Left lung (tissue), 14 donors: ENCODE measurements at places on chromosomes 2 and 18. TPM values are rescaled to one million over a fixed set of nuclear protein-coding genes. Genes with fewer than 3 reads are reported as not detected.

Gene SP140
- 1.1 TPM for polyA plus RNA-seq

Gene DNER
- 2.4 TPM for polyA plus RNA-seq

Gene ANKRD29
- polyA plus RNA-seq: 67.7 TPM

Gene SLC14A1
- polyA plus RNA-seq: 3.1 TPM

Gene CSRNP3
- polyA plus RNA-seq: 8.3 TPM

DNA sequence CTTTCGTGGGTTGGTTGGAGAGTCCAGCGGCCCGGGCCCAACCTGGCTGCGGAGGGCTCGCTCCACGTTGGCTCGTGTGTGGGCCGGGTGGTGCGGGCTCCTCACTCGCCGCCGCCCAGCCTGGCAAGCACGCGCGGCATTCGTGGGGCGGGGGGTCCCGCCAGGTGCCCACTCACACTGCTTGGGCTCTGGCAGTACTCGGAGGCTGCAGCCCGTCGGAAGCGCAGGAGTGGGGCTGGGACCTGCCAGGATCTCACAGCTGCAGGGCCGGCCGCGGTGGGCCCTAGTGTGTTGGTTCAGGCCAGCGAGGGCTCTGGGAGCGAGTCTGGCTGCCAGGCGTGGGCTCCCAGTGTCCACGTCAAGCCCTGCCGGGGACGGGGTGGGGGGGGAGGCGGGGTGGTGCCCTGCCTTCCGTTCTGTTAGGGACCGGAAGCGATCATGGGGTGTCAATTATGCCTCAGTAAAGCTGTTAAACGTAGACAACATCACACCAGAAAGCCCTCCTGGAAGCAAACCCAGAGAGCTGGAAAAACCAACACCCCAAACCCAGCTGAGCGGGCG lies 1.0 kb upstream of the HS6ST1 start:
- no peak for DNase-seq

DNA sequence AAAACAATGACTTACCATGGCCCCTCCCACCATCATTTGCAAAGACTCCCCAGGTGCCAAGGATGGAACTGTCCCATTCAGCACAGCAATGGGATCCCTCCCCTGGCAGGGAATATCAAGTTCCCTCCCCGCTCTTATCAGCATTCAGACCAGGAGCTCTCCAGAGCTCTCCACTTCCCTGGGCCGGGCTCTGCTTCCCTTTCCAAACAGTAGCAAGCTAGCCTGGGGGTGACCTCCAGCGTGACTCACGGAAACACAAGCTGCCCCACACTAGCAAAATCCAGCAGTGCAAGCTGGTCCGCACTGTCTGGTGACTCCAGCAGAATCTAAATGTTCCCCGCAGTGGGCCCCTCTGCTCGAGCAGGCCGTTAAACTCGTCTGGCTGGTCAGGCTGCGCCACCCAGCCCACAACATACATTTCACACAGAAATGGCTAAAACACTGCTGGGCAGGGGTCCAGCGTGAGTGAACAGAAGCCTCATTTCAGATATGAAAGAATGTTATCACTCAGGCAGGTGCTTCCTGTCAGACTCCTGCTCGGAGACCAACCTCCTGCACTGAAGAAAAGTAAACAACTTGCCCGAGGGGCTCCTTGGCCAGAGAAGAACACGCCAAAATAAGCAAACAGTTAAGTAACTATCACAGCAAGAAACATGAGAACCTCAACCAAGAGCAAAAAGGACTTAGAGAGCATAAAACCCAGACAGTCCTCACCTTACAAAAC lies 33.9 kb downstream of the STAT1 start:
- DNase-seq: peak; percentile 68

DNA sequence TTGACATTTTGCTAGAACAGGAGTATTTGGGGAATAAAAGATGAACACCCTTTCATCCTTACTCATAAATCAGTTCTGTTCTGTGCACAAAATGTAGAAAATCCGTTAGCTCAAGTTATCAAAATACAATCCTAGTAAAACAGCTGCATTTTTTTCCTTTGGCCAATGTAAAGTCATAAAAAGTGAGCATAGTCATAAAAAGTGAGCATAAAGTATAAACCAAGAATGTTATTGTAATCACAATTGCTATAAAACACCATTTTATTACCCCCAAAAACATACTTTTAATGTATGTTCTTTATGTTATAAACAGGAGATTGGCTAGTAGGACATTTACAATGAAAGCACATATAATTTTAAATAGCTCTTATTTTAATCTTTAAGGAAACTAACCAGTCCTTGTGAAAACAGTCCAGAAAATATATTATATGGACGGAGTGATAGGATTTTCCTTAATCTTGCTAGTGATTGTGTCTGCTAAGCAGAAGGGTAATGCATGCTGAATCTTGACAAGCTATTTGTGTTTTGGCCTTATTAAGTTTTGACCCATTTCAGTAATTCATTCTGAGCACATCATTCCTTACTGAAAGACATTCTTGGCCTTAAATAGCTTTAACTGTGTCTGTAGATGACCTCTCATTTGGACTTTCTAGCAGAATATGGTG lies 891.8 kb downstream of the DSC3 start:
- DNase-seq: no peak

DNA sequence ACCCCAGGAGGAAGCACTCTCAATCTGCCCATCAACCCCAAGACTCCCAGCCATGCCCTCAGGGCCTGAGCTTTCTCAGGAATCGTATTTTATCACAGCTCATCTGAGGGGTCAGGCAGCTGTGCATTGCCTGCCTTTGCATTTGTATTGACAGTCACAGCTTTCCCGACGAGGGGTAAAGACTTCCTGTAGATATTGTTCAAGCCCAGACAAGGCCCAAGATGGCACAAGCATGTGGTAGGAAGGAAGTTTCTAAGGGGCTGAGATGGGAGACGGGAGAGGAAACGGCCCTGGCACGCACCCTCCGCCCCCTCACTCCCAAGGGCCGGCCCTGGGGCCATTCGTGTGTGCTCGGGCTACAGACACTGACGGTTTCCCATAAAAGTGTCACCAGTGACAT lies 34.2 kb upstream of the PRLH start:
- no peak for DNase-seq

GRCh38 chr2:194700726-194701125 lies 956.3 kb upstream of the SLC39A10 start:
- no peak for DNase-seq

DNA sequence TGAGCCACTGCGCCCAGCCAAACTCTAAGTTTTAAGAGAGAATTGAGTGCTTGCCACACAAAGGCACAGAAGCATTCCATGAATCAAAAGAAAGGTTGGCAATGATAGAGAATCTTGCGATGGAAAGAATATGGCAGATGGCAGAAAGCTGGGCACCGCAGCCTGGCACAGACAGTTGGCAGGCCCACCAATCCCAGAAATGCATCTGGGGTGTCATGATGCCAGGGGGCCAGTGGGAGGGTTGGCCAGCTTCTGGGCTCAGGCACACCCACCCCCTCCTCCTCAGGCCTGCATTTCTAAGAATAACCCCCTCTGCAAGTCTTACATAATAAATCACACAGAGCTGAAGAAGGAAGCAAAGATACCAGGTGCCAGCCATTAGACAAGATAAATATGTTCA lies 19.6 kb downstream of the ZNF2 start:
- DNase-seq: no peak

DNA sequence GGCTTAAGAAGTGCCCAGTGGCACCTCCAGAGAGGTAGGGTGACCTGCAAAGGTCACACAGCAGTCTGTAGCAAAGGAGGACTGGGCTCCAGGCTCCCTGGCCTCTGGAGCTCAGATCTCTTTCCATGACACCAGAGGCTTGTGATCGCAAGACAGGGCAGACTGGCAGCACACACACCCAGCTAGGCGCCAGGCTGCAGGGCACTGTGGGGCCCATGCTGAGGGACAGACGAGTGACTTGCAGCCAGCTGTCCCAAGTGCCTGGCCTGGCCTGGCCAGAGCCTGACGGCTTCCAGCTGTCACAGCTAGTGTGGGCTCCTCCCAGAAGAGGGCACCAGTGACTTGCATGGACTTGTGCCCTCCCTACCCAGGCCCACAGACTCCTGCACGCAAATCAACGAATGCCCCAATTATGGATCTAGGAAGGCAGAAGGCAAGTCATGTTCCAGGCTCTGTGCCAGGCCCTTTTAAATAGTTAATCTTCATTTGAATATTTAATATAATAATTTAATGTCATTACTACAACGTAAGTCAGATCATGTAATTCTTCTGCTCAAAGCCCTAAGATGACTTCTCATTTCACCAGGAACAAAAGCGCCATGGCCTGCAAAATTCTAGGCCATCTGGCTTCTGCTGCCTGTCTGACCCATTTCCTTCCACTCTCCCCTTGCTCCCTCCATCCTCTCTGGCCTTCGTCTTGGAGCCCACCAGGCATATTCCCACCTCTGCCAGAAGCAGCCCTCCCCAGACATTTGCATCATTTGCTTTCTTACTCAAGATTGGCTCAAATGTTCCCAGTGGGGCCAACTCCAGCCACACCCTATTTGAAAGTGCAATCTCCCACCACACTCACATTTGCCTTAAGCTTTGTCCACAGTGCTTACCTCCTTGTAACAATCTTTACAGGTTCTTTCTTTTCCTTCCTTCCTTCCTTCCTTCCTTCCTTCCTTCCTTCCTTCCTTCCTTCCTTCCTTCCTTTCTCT lies 3.7 kb upstream of the SPEG start:
- DNase-seq: no peak

- peak; percentile 12 for DNase-seq
Observed at GRCh38 chr2:51350100-51350499, 318.2 kb upstream of the NRXN1 start.

DNA sequence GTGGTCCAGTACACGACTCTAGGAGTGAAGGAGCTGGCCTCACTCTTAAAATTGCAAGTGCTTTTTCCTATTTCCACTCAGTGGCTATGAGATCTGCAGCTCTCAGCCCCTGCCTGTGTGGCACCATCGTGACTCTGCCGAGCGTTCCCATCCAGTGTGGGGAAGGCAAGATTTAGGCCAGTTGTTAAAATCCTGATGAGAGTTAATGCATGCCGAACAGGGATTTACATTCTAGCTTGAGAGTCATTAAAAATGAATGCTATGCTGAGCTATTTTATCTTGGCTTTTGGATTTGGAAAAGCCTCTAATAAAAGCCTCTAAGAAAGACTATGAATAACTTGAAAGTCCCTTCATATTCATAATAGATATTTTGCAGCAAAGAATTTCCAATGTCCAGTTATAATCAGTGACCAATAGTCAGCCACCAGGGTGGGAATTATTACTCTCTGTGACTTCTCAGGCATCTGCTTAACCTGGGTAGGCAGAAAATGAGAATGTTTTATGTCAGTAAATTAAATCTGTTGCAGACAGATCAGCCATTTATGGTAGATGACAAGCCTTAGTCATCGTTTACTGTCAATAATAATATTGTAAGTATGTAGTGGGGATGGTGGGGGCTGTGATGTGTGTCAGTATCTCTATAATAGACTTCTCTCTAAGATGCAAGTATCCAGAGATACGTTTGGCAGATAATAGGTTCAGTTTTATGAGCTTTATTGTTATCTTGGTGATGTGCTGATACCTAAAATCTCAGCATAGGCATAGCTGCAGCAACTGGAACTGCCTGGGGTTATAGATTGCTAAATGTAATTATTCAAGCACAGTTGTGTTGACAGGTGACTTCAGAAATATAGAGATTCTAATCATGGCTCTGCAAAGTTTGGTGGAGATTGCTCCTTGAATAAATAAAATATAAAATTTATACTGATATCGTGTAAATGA lies 207.8 kb downstream of the SOCS6 start:
- DNase-seq: no peak

DNA sequence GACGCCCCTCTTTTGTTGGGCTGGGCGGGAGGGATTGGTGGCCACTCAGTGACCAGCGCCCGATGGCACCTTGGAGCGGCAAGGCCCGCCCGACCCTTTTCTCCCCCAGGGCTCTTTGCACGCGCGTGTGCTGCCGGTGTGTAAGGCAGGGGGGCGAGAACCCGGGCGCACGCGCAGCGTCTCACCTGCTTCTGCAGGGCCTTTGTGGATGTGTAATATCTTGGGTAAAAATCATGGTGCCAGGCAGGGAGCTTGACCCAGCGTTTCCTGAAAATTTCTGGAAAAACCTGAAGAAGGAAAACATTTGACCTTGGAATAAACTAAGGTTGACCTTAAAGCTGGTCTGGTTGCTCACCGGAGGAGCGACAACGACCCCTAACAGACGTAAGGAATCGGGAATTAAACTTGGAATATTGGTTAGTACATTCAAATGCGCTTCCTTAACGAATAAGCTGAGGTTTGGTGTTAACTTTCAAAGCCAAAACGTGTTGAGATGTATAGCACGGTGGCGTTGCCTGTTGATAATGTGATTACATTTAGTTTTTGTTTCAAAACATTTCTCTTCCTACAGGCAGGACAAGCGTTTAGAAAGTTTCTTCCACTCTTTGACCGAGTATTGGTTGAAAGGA lies 438 bp downstream of the HSPE1 start:
- DNase-seq: peak; percentile 25

- no peak for DNase-seq
Observed at GRCh38 chr2:38708900-38709566, 42.1 kb downstream of the SRSF7 start.

DNA sequence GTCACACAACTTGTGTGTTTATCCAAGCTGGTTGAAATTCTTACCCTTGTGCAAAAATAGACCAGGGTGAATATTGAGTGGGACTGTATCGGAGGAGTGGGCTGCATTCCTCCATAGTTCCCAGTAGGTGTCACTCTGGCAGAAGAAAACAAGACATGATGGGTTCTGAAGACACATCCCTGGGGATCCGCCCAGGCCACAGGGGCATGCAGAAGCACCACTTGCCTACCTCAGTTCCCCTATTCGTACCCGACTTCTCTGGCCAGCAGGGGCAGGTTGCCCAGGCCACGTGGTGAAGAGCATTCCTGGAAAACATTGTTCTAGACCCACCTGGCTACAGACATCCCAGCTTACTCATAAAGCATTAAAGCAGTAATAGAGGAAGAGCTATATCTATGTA lies 168.2 kb downstream of the FAM210A start:
- DNase-seq: no peak

GRCh38 chr2:152278526-152278925 lies 56.4 kb upstream of the FMNL2 start:
- no peak for DNase-seq

DNA sequence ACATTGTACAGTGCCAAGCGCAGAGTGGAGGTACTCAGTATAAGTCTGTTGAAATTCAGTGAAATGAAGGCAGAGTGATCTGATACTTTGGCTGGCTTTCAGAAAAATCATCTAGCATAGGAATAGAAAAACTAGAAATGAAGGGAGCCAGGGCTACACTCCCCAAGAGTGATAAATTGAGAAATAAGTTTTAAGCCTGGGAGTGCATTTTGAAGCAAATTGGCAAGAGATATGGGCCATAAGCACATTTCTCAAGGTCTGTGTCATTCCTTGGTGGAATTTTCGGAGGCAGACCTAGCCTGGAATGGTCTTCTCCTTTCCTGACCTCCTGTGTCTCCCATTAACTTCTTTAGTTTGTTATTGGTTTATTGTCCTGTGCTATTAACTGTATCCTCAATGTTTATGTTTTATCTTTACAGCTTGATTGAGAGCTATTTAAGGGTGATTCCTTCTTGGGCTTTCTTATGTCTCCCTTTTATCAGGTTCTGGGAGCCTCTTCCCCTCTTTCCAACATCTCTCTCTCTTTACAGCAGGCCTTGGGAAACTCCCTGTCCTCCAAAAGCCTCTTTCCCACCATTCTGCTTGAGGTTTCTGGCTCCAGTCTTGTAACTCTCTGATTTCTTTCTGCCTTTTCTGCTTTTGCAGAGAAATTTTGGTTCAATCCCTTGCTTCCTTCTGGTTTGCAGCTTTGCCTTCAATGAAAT lies 649.5 kb downstream of the SLC4A3 start:
- DNase-seq: no peak
